ENCODE measurements at places on chromosomes 1 and 21.
A peak's percentile ranks its signal among the peaks of the same experiment; 100 is the strongest.

DNA sequence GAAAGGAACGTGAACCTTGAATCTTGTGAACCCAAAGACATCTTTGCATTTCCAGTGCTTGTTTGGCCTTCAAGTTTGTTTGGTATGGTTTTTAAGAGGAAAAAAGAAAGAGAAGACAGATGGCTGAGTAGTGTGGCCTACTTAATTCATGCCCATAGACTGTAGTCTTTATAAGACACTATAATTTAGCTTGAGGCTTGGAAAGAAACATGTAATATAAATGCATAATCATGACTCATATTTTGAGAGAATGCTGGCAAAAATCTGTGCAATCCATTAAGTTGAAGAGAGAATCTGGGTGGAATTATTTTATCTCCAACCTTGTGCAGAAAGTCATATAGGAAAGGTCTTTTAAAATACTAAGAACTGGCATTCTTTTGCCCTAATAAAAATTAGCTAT is 179.3 kb downstream of the SIPA1L2 start:
- no peak for DNase-seq

DNA sequence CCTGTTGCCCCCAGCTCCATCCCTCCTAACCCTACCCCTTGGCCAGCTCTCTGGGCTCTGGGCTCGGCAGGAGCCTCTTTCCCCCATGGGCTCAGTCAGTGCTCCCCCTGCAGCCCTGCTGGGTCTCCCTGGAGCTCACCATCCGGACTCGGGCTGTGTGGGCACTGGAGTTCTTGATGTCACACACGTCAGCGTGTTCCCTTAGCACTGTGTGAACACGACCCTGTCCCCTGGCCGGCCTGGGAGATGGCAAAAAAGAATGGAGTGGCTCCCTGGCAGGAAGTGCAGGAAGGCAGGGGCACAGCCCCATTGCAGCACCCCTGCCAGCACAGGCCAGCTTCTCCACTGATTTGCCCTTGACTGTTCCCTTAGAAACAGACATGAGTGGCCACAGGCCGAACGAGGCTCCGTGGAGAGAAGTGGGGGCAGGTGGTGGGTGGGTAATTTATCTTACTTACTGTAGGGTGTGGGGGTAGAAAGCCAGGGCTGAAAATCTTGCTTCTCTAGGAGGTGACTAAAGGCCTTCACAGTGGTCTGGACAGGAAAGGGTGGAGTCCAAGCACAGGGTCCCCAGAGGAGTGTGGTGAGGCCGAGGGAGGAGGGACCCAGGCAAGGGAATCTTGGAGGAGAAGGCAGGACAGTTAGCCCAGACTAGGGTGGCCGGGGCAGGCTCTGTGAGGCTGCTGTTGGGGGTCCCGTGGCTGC is 381.7 kb upstream of the VAMP3 start:
- DNase-seq: no peak

DNA sequence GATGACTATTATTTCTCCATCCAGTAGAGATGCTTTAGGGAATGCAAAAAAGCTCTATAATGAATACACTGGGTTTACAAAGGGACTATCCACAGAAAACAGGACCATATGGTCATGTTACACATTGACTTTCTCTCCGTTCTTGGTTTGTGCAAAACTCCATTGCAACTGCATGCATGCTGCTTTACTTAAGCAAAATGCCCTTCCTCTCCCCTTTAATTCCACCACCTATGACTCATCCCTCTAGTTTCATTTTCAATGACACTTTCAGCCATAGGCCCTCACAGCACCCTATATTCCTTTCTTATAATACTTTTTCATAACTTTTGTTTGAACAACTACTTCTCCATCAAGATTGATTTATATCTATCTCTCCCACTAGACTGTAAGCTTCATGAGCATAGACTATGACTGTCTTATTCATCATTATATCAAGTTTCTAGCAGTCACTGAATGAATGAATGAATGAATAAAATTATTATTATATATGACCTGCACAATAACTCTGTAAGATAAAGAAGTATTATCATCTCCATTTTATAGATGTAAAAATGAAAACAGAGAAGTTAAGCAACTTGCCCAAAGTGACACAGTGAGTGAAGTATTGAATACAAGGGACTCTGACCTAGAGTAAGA is 248.9 kb downstream of the PLPP3 start:
- DNase-seq: peak; percentile 16

- DNase-seq: no peak
Measured at GRCh38 chr1:78277253-78277652, 213.5 kb upstream of the PTGFR start.

DNA sequence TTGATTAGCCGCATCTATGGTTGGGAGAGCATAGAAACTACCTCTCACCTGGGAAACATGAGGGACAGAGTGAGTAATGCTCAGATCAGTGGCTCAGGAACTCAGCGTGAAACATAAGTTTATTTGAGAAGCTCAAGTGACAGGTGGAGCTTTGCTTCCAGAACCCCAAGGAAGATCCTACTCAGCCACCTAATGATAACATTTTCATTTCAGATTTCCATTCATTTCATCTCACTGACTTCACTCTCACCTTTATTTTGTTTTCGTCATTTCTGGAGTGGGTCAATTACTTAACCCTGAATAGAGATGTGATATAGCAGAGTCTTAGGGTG is 145.5 kb upstream of the DUSP10 start:
- DNase-seq: no peak

- DNase-seq: no peak
Measured at GRCh38 chr1:61087571-61087970, 5.2 kb downstream of the NFIA start.

DNA sequence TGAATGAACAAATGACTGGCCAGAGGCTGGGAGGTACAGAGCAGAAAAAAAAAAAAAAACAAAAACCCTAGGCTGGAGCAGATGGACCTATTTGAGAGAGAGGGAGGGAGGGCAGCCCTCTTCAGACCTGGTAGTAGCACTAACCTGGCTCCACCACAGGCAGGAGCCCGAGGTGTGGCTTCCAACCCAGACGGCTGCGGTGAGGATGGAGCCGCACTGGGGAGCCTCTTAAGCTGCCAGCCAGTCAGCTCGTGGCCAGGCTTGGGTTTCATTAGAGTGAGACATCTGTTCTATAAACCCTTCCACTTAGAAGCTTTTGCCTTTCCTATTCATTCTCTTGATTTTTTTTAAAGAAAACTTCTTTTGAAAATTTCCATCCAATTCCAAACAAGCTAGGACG is 16.8 kb downstream of the LGR6 start:
- DNase-seq: no peak

DNA sequence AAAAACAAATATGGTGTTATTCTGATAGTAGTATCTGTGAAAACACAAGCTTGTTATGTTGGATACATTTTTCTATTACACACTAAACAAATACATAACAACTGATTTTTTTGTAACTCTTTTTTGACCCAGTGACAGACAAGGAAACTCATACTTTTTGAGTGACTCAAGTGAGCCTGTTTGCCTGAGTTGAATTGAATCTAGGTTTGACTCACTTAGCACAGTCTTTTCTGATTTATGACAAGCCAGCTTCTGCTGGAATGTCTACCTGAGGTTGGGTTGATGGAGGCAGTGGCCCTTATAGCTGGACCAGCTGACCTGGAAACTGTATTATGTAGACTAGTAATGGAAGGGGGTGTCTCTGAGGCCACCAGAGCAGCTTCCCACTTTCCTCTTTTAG is 4.2 kb upstream of the CLCA4 start:
- no peak for DNase-seq

GRCh38 chr1:188128761-188129160 is 1300.0 kb downstream of the PLA2G4A start:
- no peak for DNase-seq

GRCh38 chr1:210475321-210475720 is 146.6 kb downstream of the HHAT start:
- DNase-seq: no peak

DNA sequence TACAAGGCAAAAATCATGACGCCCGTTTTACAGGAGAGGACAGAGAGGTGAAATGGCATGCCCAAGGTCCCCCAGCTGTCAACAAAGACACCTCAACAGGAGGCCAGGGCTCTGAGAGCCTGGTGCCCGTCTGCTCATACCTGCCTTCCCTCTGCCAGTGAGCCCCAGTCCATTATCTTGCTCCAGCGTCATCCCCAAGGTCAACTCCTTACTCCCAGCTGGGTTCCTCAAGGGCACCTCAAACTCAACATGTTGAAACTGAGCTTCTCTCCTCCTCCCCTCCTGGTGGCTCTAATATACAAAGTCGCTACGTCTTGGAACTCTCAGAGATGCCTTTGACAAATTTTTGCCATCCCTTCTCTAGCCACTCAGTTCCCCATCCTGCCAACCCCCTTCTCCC is 3.2 kb downstream of the PBXIP1 start:
- no peak for DNase-seq

DNA sequence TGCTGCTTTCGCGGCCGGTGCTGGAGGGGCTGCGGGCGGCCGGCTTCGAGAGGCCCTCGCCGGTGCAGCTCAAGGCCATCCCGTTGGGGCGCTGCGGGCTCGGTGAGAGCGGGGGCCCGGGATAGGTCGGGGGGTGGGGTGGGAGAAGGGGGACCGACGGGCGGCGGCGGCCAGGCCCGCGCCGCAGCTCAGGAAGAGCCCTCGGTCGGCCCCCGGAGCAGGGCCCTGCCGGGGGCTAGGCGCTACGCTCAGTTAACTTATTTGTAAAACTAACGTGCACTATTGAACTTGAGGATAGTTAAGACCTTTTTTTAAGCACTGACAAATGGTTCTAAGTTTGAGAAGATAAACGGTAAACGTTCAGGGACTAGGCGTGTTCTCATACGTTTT is 418 bp downstream of the DDX20 start:
- no peak for DNase-seq

DNA sequence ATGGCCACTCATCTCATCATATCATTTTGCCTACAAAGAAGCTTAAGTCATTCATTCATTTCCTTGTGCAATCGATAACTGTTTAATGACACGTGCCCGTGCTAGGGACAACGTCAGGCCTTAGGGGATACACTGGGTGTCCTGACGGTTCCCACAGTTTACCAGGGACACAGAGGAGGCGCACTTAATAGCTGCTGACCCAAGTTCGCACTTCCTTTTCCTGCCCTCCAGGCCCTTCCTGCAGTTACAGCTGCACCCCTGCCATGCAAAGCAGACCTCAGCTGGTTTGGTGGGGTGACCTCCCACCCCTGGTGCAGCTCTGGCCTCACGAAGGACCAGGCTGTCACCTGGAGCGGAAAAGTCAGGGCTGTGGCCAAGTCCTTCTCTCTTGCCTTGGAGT is 4.2 kb downstream of the SPATA21 start:
- no peak for DNase-seq

GRCh38 chr1:209648346-209648745 is 3.9 kb downstream of the LAMB3 start:
- no peak for DNase-seq

GRCh38 chr1:152107031-152107983 is 7.9 kb downstream of the TCHH start:
- no peak for DNase-seq

DNA sequence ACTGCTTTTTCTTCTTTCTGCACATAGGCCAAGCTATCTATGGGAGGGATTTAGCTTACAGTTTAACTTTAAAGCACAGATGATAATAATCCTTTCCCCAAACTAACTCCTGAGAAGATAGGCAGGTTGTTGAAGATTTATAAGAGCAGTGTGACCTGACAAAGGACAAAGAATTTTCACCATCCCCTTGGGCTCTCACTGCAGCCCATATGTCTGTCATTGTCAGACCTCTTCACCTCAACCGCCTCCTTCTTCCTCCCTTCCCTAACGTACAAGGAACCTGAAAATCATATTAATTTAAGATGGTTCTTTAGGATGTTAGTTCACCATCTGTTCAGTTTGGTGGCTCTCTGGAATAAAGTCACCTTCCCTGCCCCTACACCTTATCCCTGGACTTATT is 5.0 kb downstream of the RNU1-2 start:
- no peak for DNase-seq

GRCh38 chr1:7043719-7044535 is 258.7 kb downstream of the CAMTA1 start:
- DNase-seq: no peak

- no peak for DNase-seq
Measured at GRCh38 chr1:234408757-234409156, 35.5 kb downstream of the COA6 start.

GRCh38 chr1:199009447-199009846 is 370.6 kb downstream of the PTPRC start:
- DNase-seq: no peak

DNA sequence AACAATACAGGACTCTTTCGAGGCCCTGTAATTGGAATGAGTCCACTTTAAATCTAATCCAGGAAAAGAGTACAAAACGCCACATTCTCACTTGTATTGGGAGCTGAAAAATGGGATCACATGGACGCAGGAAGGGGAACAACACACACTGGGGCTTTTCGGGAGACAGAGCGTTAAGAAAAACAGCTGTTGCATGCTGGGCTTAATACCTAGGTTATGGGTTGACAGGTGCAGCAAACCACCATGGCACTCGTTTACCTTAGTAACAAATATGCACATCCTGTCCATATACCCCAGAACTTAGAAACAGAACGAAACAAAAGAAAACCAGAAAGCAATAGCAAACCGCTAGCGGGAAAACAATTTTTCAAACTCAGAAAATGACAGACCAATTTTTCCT is 1532.7 kb upstream of the TPTE start:
- no peak for DNase-seq

DNA sequence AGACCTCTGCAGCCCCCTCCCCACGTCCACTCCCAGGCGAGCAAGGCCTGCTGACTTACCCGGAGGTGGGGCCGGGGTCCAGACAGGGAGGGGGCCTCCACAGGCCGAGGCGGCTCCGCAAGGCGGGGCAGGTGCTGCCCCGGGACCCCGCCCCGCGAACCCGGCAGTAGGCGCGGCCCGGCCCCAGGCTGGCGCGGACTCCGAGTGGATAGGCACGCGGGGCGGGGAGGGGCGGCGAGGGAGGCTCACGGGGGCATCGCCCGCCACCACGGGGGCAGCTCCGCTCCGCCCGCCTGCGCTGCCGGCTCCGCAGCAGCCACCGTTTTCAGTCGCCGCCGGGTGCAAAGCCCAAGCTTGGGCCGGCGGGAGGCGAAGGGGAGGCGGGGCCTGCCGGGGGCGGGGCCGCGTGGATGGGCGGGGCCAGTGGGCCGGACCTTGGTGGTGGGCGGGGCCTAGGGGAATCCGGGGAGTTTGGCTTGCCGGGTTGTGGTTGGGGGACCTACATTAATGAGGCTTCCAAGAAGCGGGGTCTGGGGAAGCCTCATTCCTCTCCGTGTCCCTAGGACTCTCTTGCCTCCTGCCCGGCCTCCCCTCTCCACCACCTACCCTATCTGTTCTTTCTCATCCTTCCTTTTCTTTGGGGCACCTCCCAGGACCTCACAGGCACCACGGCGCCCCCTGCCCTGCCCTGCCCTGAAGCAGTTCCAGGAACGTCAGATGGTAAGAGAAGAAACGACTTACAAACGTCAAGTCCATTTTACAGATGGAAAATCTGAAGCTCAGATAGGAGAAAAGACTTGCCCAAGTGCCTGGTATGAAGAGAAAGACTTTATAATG is at the start of gene RIMS3:
RIMS3 (minus strand) TSS at position 348 of the 837 bp plus-strand sequence. CDS start 23,757 bp downstream, outside the sequence.
- no peak for DNase-seq

DNA sequence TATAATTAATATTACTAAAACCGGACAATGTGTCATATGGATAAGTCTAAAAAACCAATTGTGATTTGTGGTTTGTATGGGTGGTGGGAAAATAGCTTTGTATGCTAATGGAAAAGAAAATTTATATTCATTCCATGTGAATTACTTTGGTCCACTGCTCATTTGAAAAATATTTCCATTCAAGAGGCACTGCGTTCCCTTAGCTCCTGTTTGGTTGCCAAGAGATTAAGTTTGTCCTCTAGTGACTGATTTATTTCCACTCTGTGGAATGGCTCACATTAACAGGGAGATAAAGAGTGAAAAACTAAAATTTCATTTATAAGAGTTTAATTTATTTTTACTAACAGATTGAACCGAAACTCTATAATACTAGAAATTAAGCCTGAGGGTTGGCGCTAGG is 744.1 kb upstream of the CHRM3 start:
- no peak for DNase-seq

Measured in dermis microvascular lymphatic vessel endothelial cell (primary cell).